ENCODE measurements at places on chromosomes 12 and 14. TPM values are rescaled to one million over a fixed set of nuclear protein-coding genes. Genes with fewer than 3 reads are reported as not detected.

The PPP2R3C gene
- 48.1 TPM for total RNA-seq

DNA sequence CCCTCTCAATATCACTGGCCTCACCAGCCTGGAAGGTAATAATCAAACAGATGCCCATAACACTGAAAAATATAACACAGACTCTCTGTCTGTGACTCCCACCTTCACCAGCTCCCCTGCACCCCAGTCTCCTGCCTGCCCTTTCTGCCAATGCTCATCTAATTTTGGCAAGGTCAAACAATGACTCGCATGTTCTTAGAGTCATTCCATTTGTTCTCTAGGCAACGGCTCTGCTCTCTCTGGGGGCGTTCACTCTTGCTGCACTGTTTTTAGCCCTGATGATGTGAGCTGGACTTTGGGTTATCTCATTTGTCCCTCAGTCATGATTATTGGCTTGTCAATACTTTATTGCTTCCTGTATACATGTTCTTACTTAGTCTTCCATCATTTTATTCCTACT is 691.8 kb downstream of the FLRT2 start:
- H3K4me3 ChIP-seq, result no peak overlapping the region
- no peak overlapping the region for H3K27ac ChIP-seq
- no peaks in the 10 kb centered on the region for H3K4me1 ChIP-seq
- H3K27me3 ChIP-seq, result no peaks in the 10 kb centered on the region
- no peaks in the 10 kb centered on the region for H3K36me3 ChIP-seq
- DNase-seq, result no peak

DNA sequence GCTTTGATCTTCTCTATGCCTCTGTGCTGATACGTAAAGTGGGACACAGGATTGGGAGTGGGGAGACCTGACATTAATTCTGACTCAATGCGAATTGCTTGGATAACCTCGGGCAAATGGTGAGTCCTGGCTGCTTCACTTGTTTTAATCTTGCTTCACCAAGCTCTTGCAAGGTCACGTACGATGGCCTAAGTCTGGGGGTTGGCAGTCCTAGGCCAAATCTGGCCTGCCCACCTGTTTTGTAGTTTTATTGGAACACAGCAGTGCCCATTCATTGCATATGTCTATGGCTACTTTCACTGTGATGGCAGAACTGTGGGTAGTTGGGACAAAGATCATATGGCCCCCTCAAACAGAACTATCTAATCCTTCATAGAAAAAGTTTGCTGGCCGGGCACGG is 13.4 kb downstream of the CLSTN3 start:
- H3K4me1 ChIP-seq, result no peaks in the 10 kb centered on the region
- no peak overlapping the region for H3K27ac ChIP-seq
- H3K27me3 ChIP-seq, result no peaks in the 10 kb centered on the region
- H3K4me3 ChIP-seq, result no peak overlapping the region
- no peak for DNase-seq

The LUM gene
- total RNA-seq, result not detected

- no peaks in the 10 kb centered on the region for H3K27me3 ChIP-seq
- H3K36me3 ChIP-seq, result no peaks in the 10 kb centered on the region
- no peak overlapping the region for H3K4me3 ChIP-seq
- DNase-seq, result no peak
- H3K27ac ChIP-seq, result no peak overlapping the region
These were observed 28.5 kb upstream of the C14orf180 start for GRCh38 chr14:104550861-104551728.

The OR6C2 gene
- total RNA-seq, result not detected

DNA sequence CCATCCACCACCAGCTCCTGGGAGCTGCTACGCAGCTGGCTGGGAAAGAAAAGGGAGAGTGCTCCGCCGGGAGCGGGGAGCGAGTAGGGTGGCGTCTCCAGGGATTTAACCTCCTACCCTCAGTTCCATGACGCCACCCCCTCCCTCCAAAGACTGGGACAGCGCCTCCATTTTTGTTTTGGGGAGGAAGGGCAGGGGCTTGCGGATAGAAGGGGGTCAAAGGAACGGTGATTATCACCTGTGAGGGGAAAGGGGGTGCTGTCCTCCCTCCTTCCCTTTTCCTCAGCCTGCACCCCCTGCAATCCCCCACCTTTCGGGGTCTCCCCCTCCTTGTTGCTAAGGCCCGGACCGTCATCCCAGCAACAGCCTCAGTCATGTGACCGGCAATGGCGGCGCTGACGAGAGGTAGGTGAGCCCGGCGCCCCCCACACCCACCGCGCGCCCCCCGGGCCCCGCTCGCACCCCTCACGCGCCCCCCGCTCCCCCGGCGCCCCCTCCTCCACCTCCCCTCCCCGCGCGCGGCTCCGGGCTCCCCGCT is at the start of gene DTX3:
Gene DTX3 (plus strand): TSS at position 371 of the 538 bp plus-strand sequence. CDS start 1,694 bp downstream, outside the sequence.
- no peaks in the 10 kb centered on the region for H3K27me3 ChIP-seq
- H3K36me3 ChIP-seq, result peaks cover 12% of the 10 kb centered on the region
- peak within 1 kb of the TSS; percentile 78 for H3K4me3 ChIP-seq
- H3K4me1 ChIP-seq, result peaks cover 28% of the 10 kb centered on the region

- DNase-seq, result no peak
- no peak overlapping the region for H3K4me3 ChIP-seq
- no peak overlapping the region for H3K27ac ChIP-seq
- H3K36me3 ChIP-seq, result no peaks in the 10 kb centered on the region
These were observed 184.4 kb upstream of the FKBP4 start for GRCh38 chr12:2610358-2610757.

The MUCL1 gene
- total RNA-seq, result not detected

The GSC gene
- not detected for total RNA-seq

The KCNH5 gene
- total RNA-seq, result not detected

GRCh38 chr12:127594351-127594970 is 672.5 kb upstream of the TMEM132C start:
- H3K36me3 ChIP-seq, result no peaks in the 10 kb centered on the region
- H3K27me3 ChIP-seq, result no peaks in the 10 kb centered on the region
- DNase-seq, result no peak
- H3K27ac ChIP-seq, result no peak overlapping the region
- no peak overlapping the region for H3K4me3 ChIP-seq

The CACNA1C gene
- 0.04 TPM for total RNA-seq

The DPF3 gene
- 0.50 TPM for total RNA-seq

The ZDHHC22 gene
- not detected for total RNA-seq

DNA sequence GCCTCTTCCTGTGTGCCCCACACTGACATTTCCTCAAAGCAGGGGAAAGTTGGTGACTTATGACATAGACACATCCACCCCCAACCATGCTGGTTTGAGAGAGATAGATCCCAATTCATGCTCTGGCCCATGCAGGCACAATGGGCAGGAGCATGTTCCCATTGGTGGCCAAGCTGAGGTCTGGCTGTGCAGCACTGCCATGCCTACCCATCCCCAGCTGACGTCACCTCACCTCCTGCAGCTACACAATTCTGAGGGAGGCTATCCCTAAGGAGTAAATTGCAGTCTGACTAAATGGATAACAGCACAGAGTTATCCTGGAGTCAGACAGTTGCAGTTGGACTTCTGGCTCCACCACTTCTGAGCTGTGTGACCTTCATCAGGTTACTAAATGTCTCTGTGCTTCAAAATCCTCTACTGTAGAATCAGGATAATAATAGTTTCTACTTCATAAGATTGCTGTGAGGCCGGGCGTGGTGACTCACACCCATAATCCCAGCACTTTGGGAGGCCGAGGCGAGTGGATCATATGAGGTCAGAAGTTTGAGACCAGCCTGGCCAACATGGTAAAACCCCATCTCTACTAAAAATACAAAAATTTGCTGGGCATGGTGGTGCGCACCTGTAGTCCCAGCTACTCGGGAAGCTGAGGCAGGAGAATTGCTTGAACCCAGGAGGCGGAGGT is 323.9 kb downstream of the BCL11B start:
- no peaks in the 10 kb centered on the region for H3K36me3 ChIP-seq
- H3K4me1 ChIP-seq, result no peaks in the 10 kb centered on the region
- DNase-seq, result no peak
- H3K27ac ChIP-seq, result no peak overlapping the region
- no peaks in the 10 kb centered on the region for H3K27me3 ChIP-seq
- no peak overlapping the region for H3K4me3 ChIP-seq

GRCh38 chr12:1104088-1104800 is 113.2 kb downstream of the ERC1 start:
- no peaks in the 10 kb centered on the region for H3K36me3 ChIP-seq
- DNase-seq, result no peak
- no peak overlapping the region for H3K4me3 ChIP-seq
- H3K27me3 ChIP-seq, result no peaks in the 10 kb centered on the region
- no peak overlapping the region for H3K27ac ChIP-seq
- H3K4me1 ChIP-seq, result no peaks in the 10 kb centered on the region

DNA sequence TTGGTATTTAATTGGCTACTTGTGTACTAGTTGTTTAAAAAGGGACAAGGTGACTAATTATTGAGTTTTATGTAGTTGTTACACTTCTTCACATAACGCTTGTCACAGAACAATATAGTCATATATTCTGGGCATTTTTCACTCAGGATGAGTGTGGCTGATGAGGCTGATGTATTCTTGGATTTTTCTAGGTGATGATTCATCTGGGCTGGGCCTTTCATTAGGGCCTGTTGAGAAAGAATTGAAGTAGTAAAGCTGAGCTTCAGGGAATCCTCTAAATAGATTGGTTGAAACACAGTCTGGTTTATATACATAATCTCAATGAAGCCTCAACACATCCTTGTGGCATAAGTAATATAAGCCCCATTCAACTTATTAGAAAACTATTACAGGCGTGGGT is 445.7 kb downstream of the DAD1 start:
- H3K4me3 ChIP-seq, result no peak overlapping the region
- H3K27me3 ChIP-seq, result no peaks in the 10 kb centered on the region
- H3K36me3 ChIP-seq, result no peaks in the 10 kb centered on the region
- no peak overlapping the region for H3K27ac ChIP-seq
- no peaks in the 10 kb centered on the region for H3K4me1 ChIP-seq
- DNase-seq, result no peak

The PLEKHD1 gene
- 0.11 TPM for total RNA-seq

The ADCY4 gene
- 0.84 TPM for total RNA-seq

DNA sequence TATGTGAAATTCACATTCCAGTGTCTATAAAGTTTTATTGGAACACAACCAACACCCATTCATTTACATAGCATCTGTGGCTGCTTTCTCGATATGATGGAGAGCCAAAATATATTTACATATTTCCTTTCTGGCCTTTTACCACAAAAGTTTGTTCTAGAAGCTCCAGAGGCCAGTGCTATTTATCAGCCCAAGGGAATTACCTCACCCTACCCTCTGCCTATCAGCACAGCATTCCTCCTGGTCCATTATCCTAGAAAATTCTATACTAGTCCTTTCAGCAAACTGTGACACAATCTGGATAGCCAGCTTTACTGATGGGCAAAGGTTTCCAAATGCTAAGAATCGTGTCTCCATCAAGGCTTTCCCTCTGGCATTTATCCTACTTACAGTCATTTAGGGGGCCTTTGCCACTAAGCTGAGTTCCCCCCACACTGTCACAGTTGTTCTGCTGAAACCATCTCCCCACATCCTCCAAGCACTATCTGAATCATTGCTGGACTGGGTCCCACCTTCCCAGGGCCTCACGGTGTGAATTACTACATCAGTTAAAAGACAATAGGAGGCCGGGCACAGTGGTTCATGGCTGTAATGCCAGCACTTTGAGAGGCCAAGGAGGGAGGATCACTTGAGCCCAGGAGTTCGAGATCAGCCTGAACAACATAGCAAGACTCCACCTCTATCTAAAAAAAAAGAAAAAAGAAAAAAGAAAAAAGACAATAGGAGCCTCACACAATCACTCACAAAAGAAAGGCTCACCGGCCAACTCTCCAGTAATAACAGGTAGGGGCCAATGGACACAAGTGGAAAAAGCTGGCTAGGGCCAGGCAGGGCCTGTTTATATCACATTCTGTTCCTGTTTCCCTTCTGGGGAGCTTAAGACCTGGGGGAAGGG is 12.1 kb downstream of the SYNE3 start:
- H3K27me3 ChIP-seq, result no peaks in the 10 kb centered on the region
- H3K27ac ChIP-seq, result no peak overlapping the region
- peaks cover 60% of the 10 kb centered on the region for H3K4me1 ChIP-seq
- H3K36me3 ChIP-seq, result no peaks in the 10 kb centered on the region

DNA sequence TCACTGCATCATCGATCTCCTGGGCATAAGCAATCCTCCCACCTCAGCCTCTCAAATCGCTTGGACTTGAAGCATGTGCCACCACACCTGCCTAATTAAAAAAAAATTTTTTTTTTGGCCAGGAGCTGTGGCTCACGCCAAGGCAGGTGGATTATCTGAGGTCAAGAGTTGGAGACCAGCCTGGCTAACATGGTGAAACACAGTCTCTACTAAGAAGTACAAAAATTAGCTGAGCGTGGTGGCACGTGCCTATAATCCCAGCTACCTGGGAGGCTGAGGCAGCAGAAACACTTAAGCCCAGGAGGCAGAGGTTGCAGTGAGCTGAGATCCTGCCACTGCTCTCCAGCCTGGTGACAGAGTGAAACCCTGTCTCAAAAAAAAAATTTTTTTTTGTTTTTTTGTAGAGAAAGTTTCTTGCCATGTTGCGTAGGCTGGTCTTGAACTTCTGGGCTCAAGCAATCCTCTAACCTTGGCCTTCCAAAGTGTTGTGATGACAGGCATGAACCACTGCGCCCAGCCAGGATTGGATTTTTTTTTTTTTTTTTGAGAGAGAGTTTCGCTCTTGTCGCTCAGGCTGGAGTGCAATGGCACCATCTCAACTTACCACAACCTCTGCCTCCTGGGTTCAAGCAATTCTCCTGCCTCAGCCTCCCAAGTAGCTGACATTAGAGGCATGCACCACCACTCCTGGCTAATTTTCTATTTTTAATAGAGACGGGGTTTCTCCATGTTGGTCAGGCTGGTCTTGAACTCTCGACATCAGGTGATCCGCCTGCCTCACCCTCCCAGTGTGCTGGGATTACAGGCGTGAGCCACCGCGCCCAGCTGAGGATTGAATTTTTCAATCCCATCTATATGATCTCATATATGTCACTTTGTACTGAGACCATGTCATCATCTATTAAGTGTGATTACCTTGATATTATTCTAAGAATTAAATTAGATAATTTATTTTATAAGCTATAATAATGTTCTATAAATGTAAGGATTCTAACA is 12.4 kb downstream of the SLC2A3 start:
- no peak overlapping the region for H3K4me3 ChIP-seq
- peaks cover 11% of the 10 kb centered on the region for H3K4me1 ChIP-seq
- DNase-seq, result no peak
- H3K27ac ChIP-seq, result no peak overlapping the region

The SMCO2 gene
- not detected for total RNA-seq

The PTCSC3 gene
- not detected for total RNA-seq

The RTL1 gene
- total RNA-seq, result not detected

GRCh38 chr12:84159260-84159659 is 753.3 kb downstream of the SLC6A15 start:
- H3K36me3 ChIP-seq, result no peaks in the 10 kb centered on the region
- H3K27ac ChIP-seq, result no peak overlapping the region
- no peak overlapping the region for H3K4me3 ChIP-seq

DNA sequence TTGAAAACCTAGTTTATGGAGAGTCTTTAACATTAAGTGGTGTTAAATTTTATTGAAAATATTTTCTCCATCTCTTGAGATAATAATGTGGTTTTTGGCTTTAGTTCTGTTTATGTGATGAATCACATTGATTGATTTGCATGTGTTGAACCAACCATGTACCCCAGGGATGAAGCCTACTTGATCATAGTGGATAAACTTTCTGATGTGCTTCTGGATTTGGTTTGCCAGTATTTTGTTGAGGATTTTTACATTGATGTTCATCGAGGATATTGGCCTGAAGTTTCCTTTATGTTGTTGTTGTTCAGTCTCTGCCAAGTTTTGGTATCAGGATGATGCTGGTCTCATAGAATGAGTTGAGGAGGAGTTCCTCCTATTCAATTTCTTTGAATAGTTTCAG is 222.6 kb downstream of the ADAMTS20 start:
- H3K4me1 ChIP-seq, result no peaks in the 10 kb centered on the region
- no peak overlapping the region for H3K27ac ChIP-seq
- no peak overlapping the region for H3K4me3 ChIP-seq
- no peaks in the 10 kb centered on the region for H3K27me3 ChIP-seq

- peaks cover 18% of the 10 kb centered on the region for H3K4me1 ChIP-seq
- no peak overlapping the region for H3K27ac ChIP-seq
- H3K36me3 ChIP-seq, result peaks cover 4% of the 10 kb centered on the region
- no peak overlapping the region for H3K4me3 ChIP-seq
- H3K27me3 ChIP-seq, result no peaks in the 10 kb centered on the region
These were observed 2.8 kb downstream of the TMX1 start for GRCh38 chr14:51242545-51243490.

All from CD8-positive, alpha-beta memory T cell (primary cell).